ENCODE measurements at places on chromosomes 5 and 9.

GRCh38 chr5:155004138-155004744 lies 9.3 kb upstream of the KIF4B start:
- no peak for DNase-seq

- no peak for DNase-seq
Measured at GRCh38 chr5:110055302-110055701, 365.6 kb downstream of the MAN2A1 start.

DNA sequence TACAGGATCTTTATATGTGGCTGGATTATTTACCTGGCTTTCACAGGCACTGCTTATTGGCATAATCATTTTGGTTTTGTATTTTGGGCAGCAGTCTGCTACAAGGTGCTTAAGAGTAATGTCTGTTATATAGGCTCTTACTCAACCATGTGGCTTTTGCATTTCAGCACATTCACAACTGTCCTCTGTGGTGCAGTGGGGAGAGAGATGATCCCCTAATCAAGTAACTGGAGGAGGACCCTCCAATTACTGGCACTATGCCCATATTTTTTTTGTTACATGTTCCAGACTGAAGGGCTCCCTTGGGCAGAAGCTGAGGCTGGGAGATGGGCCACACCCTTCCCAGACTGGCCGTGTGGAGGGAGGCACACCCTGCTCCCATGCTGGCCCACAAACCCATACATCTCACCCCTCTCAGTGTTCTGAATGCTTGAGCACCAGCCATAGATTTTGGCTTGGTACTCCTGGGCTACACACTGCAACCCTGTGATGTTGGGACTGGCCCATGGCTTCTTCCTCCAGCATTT lies 173.5 kb downstream of the FAM174A start:
- no peak for DNase-seq

DNA sequence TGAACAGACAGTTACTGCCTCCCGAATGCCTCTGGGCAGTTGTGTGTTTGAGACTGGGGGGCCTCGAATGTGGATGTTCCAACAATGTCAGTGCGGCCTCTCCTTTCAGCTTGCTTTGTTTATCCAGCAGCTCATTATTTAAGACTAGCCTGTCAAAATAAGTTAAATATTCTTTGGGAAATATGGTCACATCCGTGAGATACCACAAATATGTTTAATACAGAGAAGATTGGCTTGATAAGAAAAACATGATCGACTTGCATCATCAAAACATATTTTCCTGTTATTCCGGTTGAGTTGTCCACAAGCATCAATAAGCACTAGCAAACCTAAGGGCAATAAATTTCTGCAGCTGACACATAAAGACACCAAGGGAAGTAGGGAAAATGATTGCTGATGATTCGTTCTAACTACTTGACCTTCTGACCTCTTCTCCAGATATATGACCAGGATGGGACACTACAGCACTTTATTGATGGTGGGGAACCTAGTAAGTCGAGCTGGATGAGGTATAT lies 66.5 kb downstream of the PRDM6 start:
- DNase-seq = no peak

DNA sequence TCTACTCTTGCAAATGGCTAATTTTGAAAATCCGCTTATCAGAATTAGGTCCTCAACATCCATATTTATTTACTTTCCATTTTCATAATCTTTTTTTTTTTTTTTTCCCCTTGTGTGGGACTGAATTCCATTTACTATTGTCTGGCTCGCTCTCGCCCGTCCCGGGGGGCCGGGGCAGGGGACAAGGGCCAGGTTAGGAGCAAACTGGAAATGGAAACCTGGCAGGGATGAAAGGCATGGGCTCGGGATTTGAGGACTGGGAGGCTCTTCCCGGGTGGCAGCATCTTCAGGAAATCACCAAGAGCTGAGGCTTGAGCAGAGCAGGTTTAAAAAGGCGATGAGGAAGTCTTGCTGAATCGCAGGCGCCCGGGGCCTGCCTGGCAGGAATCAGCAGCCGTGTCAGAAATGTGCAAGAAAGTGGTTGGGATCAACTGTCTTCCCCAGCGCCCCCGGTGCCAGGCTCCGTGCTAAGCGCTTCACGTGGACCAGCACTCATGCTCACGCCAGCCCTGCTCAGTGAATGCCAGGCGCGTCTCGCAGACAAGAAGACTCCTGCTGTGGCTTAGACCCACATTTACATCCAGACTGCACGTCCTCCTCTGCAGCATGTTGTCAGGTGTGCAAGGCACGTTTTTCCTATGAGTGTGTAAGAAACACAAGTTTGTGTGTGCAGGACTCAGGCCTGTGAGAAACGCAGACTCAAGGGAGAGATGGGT lies 66.3 kb upstream of the UNC5A start:
- no peak for DNase-seq

GRCh38 chr5:137022043-137022442 lies 477.1 kb downstream of the SPOCK1 start:
- DNase-seq = no peak

DNA sequence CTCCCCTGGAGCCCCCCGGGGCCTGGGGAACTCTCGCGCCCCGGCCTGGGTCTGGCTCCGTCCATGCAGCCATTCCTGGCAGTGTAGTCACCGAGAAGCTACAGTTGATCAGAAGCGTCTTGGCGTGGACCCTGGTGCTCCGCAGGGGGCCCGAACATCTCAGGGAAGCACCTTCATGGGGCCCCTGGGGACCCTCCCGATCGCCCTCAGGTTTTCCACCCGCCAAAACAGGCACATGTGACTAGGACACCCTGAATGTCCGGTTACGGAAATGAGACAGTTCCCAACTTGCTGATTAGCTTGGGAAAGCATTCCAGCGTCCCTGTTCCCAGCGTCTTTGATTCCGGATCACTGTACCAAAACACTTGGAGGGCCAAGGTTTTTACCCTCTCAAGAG lies 472 bp downstream of the FBXO4 start:
- DNase-seq = no peak

GRCh38 chr5:138974227-138975063 lies 99.3 kb upstream of the LRRTM2 start:
- DNase-seq = no peak

- DNase-seq = no peak
Measured at GRCh38 chr9:14652729-14653377, 40.4 kb downstream of the ZDHHC21 start.

- no peak for DNase-seq
Measured at GRCh38 chr9:117546894-117547678, 132.2 kb upstream of the ASTN2 start.

DNA sequence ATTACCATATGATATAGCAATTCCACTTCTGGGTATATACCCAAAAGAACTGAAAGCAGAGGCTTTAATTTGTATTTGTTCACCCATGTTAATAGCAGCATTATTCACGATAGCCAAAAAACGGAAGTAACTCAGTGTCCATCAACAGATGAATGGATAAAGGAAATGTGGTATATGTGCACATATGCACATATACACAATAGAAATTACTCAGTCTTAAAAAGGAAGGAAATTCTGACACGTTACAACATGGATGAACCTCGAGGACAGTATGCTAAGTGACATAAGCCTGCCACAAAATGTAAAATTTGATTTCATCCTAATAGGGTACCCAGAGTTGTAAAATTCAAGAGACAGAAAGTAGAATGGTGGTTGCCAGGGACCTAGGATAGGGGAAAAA lies 54.9 kb downstream of the NUP155 start:
- no peak for DNase-seq

- DNase-seq = no peak
Measured at GRCh38 chr5:34886392-34887119, 28.7 kb downstream of the RAD1 start.

GRCh38 chr5:132271251-132272246 lies 14.1 kb downstream of the PDLIM4 start:
- DNase-seq = no peak

- no peak for DNase-seq
Measured at GRCh38 chr9:130303613-130304055, 38.1 kb downstream of the HMCN2 start.

DNA sequence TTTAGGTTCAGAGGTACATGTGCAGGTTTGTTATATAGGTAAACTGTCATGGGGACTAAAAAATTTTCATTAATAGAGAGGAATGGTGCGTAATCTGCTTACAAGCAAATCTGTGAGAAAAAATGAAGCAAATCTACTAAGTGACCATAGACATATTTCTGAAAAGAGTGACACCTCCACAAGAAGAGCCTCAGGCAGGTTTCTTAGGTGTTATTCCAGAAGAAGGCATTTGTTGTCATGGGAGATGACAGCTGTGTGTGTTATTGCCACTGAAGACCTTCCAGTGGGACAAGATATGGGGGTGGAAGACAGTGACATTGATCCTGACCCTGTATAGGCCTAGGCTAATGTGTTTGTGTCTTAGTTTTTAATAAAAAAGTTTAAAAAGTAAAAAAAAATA lies 68.8 kb upstream of the PANK3 start:
- DNase-seq = no peak

- DNase-seq = no peak
Measured at GRCh38 chr9:128921881-128922763, 1.3 kb downstream of the PHYHD1 start.

- DNase-seq = no peak
Measured at GRCh38 chr5:119357808-119358529, 2.1 kb downstream of the TNFAIP8 start.

- DNase-seq = no peak
Measured at GRCh38 chr9:132586830-132587591, 4.6 kb downstream of the BARHL1 start.

DNA sequence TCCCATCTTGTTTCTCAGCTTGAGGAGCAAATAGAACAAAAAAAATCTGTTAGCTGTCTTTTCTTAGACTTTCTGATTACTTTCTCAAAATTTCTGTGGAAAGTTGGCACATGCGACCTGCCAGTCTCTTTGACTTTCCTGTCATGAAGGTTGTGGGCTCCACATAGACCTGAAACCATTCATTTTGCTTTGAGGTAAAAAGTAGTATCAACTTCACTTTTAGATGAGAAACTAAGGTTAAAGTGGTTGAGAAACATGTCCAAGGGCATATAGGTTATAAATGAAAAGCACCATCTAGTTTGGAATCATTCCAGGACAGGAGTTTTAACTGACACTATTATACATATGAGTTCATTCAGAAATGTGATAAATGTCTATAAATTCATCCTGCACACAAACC lies 42.7 kb downstream of the ST8SIA4 start:
- no peak for DNase-seq

DNA sequence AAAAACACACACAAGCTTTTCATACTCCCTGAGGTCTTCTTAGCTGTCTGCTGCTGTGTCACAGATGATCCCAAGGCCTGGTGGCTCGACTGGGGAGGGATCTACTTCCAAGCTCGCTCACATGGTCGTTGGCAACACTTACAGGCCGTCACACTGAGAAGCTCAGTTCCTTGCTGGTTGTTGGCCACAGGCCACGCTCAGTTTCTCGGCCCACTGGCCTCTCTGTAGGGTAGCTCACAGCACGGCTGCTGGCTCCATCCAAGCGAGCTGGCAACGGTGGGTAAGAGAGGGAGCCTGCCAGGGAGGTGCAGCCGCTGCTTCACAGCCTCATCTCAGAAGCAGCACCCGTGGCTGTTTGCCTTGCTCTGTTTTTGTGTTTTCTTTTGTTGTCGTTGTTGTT lies 43.8 kb upstream of the GFPT2 start:
- DNase-seq = no peak

GRCh38 chr5:151733358-151734063 lies 24.9 kb downstream of the ATOX1 start:
- no peak for DNase-seq

GRCh38 chr5:17282283-17283120 lies 65.1 kb downstream of the BASP1 start:
- DNase-seq = peak; percentile 91

GRCh38 chr9:15469406-15469805 lies 41.4 kb downstream of the PSIP1 start:
- no peak for DNase-seq

DNA sequence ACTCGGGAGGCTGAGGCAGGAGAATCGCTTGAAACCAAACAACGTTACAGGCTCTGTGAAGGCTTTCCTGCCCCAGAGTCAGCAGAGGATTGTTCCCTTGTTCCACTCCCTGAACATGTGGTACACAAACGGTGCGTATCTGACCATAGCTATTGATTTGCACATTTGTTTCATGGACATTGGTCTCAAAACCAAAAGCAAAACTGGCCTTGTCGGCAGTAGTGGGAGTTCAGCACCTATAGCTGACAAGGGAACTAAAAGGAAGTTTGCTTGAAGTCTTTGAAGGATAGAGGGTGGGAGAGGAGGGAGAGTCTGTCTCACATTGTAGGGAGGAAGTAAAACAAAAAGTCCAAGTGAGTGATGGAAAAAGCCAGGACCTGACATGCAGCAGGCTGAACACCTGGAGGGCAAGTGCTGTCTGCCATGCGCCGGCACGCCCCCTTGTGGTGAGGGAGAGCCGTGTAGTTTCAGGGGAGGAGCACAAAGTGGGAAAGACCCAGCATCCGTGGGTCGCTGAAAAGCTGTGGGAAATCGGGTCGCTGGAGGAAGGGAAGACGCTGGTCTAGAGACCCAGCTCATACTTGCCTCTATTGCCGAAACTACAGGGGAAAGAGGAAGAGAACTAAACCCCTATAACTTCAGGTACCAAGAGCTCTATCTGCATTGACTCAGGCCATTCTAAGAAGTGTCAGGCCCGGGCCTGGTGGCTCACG lies 58.0 kb downstream of the RAD23B start:
- peak; percentile 26 for DNase-seq

GRCh38 chr9:92763721-92764380 lies 782 bp downstream of the BICD2 start:
- DNase-seq = no peak

GRCh38 chr9:3768286-3768685 lies 242.5 kb upstream of the RFX3 start:
- no peak for DNase-seq

DNA sequence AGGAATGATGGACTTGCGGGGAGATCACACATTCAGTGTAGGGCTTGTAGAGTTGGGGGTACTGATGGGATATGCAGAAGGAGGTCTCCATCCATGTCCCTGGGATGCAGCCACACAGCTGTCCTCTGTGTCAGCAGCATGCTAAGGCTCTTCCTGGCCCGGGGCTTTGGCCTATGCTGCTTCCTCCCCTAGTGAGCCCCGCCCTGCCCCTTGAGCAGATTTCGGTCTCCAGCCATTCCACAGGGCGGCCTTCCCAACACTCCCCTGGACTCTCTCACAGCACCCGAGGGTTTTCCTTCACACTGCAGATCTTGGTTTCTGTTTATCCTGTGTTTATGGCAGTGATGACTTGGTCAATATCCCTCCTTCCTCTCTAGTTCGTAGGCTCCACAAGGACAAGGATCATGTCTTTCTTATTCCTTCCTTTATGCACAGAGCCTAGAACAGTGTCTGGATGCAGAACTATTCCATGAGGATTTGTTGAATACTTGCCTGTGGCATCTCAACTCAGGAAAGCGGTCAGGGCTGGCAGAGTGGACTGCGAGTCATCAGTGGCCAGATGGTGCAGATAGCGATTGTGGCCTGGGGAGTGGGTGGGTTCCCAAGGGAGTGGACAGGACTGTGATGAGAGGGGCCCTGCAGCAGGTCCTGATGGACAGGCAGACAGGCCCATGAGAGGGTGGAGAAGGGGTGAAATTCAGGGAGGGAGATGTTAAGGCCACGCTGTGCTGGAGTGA lies 114.2 kb downstream of the RGS3 start:
- no peak for DNase-seq

DNA sequence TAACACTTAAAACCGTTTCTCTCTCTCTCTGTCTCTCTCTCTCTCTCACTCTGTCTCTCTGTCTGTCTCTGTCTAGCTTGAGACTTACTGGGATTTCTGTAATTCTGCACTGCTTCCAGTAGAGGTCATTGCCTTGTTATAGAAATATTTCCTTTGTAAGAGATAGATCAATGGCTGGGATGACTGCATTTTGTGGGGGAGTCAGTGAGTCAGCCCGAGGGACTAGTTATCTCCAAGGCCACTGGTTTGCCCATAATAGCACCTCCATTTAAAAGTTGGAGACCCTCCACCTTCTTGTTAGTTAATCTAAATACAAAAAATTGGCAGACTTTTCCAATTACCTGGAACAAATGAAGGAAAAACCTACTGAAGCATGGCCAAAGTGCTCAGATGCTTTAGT lies 547.2 kb downstream of the LRRC70 start:
- DNase-seq = no peak
